NCI-H1105 (cell line): ENCODE measurements at places on chromosomes 7 and 10.
A peak's percentile ranks its signal among the peaks of the same experiment; 100 is the strongest.

DNA sequence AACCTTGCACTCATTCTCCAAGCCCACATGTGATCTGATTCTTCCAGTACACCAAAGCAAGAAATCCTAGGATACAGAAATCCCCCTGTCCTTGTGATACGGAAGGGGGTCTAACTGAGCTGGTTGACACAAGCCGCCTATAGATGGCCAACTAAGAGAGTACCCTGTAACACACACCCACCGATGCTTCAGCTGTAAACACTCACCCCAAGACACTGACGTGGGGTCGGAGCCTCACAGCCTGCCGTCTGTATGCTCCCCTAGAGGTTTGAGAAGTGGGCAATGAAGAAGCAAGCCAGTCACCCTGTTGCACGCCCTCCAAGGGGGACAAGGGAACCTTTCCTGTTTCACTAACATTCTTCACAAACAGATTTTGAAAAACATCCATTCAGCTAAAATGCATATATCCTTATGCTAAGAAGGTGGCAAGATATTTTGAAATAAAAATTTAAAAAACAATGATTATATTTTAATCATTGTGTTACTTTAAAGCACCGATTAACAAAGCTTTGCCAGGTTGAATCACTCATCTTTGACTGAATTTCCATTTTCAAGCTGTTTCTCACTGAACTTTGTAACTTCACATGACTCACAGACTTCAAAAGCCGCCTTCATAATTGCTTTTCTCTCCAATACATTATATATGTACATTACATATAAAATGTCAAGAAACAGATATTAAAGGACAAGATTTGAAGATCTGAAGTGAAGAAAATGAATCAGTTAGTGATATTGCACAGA lies 329.3 kb downstream of the ARL4A start:
- DNase-seq = no peak

DNA sequence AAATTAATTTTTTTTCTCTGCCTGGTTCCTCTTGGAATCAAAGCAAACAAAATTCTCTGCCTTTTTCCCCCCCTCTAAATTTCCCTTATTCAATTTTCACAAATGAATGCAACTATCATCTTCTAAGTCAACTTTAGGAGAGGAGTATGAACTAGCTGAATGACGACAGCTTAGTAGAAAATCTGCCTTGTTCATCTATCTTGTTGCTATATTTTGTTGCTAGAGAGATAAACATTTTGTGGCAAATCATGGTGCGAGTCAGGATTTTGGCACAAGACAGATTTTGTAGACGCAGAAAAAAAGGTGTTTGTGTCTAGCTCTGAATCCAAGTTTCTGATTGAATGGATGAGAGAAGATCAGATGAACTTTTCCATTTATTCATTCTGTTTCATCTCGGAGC lies 81.0 kb upstream of the FZD8 start:
- no peak for DNase-seq

DNA sequence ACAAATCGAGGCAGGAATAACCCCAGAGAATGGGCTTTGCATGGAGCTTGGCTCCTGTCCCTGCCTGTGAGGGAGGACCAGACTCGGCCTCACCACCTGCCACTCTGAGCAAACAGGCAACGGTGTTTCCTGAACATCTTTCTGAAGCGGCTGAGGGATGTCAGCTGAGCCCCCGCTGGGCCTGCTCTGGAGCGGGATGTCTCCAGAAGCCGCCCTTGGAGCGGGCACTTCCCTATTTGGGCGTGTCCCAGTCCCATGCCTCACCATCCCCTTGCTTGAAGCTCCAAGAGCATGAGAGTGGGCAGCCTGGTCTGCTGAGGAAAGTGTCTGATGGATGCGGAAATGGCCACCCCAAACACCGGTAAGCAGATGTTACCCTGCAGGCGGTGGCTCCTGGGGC lies 10.2 kb downstream of the ALKBH4 start:
- DNase-seq = no peak

DNA sequence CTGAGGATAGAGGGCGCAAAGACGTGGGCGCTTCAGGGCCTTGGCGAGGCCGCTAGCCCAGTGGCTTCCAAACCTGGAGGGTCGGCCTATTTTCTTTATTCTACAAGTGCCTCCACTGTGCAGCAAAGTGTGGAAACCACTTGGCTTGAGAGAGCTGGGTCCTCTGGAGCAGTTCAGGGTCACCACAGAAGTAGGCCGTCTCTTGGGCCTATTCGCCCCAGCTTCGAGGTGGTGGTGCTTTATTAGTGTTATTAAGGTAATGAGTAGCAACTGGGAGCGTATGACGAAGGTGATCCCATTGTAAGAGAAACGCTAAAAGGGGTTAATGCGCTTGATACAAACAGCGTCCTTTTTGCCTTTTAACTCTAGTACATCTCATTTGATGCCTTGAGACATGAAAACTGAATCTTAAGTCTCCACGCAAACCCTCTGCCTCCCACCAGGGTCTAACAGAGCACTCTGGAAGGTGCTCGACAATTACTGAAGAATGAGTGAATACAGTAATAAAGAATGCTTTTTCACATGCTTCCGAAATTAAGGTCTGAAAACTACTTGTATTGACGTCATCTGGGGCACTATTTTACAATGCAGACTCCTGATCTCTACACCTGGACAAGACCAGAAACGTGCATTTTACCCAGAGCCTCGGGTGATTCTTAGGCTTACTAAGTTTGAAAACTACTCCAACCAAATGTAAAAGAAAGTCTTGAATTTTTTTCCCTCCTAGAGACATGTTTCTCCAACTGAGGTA lies 647 bp upstream of the GSAP start:
- peak; percentile 49 for DNase-seq

GRCh38 chr7:26789481-26790184 lies 74.8 kb downstream of the SKAP2 start:
- peak; percentile 15 for DNase-seq

DNA sequence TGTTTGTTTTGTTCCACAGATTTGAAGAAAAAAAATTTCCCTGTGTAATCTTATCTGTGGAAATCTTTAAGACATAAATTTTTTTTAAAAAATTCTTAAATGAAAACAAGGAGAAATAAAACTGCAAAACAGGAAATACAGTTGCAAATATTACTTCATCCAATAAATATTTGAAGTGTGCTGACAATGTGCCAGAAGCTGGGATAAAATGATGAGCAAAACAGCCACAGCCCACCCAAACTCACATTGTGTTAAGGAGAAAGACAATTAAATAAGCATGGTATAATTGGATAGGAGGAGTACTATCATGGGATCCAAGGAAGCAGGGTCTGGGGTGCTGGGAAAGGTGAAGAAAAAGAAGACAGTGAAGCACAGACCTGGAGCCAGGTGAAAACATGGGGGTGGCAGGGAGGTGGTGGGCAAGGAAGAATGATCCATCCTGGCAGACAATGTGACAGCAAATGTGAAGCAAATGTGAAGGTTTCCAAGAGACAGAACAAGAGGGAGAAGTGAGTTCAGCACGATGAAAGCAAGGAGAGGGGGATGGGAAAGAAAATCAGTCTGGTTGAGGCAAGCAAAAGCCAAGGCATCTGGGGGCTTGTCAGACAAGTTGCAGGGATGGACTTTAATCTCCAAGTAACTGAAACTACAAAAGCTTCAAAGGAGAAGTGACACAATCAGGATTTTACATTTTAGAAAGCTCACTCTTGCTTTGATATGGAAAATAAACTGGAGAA lies 135.9 kb downstream of the HIBADH start:
- no peak for DNase-seq

DNA sequence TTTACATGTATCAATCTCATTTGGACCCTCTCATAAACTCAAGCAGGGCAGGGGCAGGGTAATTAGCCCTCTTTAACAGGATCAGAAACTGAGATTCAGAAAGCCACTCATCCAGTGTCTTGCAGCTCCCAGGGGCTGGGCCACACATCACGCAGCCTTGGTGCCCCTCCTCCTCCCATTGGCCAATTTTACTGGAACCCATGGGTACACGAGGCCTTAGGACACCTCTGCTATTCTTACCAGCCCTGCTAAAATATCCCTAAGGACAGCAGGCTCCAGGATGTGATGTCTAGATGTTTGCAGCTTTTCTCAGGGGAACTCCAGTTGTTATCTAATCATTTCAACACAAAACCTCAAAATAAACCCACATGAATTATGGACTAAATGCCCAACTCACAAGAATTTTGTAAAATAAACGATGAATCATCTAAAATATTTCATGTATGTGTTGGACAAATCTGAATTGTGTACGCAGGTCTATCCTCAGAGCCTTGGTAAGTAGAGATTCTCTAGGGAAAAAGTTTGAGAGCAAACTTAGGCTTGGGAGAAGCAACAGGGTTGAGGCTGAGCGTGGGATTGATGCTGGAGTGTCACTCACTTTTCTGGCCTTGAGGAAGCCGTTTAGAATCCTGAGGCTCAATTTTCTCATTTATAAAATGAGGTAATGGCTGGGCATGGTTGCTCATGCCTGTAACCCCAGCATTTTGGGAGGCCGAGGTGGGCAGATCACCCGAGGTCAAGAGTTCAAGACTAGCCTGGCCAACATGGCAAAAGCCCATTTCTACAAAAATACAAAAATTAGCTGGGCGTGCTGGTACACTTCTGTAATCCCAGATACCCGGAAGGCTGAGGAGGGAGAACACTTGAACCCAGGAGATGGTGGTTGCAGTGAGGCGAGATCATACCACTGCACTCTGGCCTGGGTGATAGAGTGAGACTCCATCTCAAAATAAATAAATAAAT lies 69.7 kb upstream of the TNS3 start:
- DNase-seq = no peak
